SJCRH30 (cell line): ENCODE measurements at places on chromosomes 12 and 14. TPM values are rescaled to one million over a fixed set of nuclear protein-coding genes. Genes with fewer than 3 reads are reported as not detected.

- peak; percentile 55 for DNase-seq
Observed at GRCh38 chr14:106308839-106309389, 782.5 kb downstream of the TMEM121 start.

- no peak for DNase-seq
Observed at GRCh38 chr14:90475298-90475697, 78.5 kb downstream of the CALM1 start.

Gene RNF10
- 43.9 and 48.5 TPM in 2 replicates for total RNA-seq

- no peak for DNase-seq
Observed at GRCh38 chr12:104460973-104461698, 4.4 kb downstream of the CHST11 start.

DNA sequence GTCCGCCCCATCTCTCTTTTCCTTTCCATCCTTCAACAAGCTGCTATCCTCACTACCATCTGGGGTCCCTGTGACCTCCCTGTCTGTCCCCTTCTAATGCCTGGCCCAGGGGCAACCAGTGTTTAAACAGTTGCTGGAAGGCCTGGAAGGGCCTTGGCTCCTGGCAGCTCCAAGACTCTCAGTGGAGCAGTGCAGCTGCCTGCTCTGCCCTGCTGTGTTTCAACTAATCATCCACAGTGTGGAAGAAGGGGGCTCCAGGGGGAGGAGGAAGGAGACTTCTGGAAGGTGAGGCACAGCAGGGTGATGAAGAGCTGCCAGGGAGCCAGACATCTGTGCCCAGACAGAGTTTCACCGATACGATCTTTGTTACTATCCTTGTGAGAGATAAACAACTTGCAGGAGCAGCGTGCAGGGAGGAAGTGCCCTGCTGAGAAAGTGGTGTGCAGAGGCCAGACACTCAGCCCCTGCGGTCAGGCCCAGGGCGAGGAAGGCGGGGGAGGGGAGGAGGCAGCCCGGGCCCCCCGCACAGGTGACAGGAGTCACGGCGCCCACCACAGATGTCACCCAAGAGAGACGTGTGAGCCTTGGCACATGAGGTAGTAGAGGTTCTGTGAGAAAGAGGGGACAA lies 1061.8 kb downstream of the BCL11B start:
- DNase-seq = no peak

GRCh38 chr12:3662521-3662921 lies 90.4 kb downstream of the CRACR2A start:
- DNase-seq = no peak

DNA sequence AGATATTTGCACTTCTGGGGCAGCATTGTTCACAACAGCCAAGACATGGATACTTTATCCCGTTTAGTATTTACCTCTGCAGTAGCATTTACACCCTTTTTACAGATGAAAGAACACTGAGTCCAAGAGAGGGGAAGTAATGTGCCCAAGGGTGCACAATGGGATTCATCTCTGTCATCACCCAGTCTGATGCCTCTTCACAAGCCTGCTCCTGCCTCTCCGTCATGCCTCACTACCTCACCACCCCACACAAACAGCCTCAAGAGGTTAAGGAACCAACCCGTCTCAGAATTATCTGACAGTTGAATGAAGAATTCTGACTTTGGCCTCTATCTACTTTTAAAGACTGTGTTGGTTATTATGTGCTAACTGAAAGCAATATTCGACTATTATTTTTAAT lies 368.4 kb downstream of the ATP23 start:
- DNase-seq = peak; percentile 72

Gene PRICKLE1
- 1.4 and 1.8 TPM in 2 replicates for total RNA-seq

Gene CCDC196
- total RNA-seq = not detected in 2 replicates

GRCh38 chr14:89444516-89445125 lies 27.6 kb upstream of the FOXN3 start:
- no peak for DNase-seq

GRCh38 chr12:92206011-92206410 lies 60.4 kb upstream of the BTG1 start:
- DNase-seq = no peak

- DNase-seq = no peak
Observed at GRCh38 chr12:28776220-28776619, 372.9 kb upstream of the FAR2 start.

GRCh38 chr12:110699591-110700445 lies 10.9 kb upstream of the HVCN1 start:
- DNase-seq = peak; percentile 16

DNA sequence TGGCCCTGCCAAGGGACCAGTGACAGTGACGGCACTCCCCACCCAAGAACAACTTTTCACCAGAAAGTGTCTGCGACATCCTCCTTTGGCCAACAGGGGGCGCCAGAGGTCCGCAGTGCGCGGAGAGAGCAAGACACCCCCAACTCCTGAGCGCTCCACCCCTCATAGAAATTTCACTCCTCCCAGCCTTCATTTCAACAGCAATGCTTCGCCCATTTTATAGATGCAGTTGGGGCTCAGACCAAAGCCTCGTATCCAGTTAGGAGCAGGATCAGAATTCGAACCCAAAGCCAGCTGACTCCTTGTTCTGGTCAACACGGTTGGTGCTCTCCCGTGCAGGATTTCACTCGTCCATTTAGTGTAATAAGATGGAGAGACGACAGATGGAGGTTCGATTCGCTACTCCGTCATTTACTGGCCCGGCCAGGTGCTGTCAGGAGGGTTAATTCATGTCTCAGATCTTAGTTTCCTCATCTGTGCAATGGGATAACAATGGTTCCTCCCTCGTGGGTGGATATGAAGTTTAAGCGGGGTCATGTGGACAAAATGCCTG lies 2.4 kb upstream of the POP5 start:
- DNase-seq = peak; percentile 80

GRCh38 chr12:132772606-132773005 lies 11.0 kb upstream of the ANKLE2 start:
- no peak for DNase-seq

- DNase-seq = no peak
Observed at GRCh38 chr14:35418093-35418492, 13.5 kb upstream of the NFKBIA start.

Gene TEX22
- 0.06 and 0.20 TPM in 2 replicates for total RNA-seq

Gene KRT86
- total RNA-seq = 0.25 and 0.30 TPM in 2 replicates

Gene SYNE3
- total RNA-seq = 34.1 and 34.5 TPM in 2 replicates

DNA sequence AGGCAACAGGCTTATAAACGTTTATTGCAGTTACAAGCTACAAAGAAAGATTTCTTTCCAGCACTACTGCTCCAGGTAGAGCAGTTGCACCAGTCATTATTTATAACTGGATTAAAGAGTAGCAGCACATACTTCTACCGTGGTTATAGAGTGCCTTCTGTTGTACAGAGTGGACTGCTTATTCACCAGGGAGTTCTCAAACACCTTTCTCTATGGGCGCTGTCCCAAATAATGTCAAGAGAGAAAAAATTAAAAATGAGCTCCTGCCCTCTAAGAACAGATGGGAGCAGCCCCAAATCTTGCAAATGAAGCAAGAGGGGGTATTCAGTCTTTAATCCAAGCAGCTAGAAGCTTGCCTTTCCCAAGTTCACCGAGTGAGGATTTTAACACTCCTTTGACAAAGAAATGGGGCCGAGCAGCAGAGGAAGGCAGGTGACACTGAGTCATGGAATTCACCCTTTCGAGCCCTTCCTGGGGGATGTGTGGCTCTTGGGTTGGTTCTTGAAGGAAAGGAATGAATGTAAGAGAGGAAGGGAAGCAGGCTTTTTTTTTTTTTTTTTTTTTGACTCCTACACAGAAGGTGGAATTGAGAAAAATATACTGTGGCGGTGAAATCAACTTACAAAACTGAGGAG lies 181.2 kb downstream of the PRKCH start:
- no peak for DNase-seq

DNA sequence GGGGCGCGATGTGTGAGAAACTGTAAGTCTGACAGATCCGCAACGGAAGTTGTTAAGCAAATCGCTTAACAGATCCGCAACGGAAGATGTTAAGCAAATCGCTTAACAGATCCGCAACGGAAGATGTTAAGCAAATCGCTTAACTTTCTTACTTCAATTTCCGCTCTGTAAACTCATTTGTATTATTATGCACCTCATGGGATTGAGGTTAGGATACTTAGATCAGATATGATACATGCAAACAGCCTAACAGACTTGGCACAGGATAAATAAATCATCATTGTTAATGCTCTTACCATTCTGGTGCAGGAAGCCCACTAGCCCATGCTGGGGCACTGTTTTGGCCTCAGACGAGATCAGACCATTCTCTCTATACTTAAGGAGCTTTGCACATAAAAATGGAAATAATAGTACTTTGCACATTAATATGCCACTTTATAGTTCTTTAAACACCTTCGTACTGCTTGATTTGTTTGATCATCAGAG lies 399 bp downstream of the NCAPD2 start:
- peak; percentile 13 for DNase-seq

Gene PAX9
- total RNA-seq = not detected in 2 replicates

Gene KRT72
- total RNA-seq = not detected in 2 replicates

DNA sequence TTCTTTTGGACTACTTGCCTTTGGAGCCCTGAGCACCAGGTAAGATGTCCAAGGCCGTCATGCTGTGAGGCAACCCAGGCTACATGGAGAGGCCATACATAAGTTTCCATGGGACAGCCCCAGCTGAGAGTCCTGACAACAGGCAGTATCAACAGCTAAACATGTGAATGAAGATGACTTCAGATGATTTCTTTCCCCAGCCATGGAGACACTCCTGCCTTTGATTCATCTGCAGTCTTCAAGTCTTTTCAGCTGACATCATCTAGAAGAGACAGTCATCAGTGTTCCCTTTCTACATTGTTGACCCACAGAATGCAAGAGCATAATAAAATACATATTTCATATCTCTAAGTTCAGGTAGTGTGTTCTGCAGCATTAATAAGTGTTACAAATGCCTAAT lies 398.7 kb downstream of the BTG1 start:
- DNase-seq = no peak

Gene SLC6A12
- total RNA-seq = not detected in 2 replicates

Gene RND1
- total RNA-seq = 0.10 and 0.43 TPM in 2 replicates

Gene INSM2
- 0.13 and 0.38 TPM in 2 replicates for total RNA-seq

DNA sequence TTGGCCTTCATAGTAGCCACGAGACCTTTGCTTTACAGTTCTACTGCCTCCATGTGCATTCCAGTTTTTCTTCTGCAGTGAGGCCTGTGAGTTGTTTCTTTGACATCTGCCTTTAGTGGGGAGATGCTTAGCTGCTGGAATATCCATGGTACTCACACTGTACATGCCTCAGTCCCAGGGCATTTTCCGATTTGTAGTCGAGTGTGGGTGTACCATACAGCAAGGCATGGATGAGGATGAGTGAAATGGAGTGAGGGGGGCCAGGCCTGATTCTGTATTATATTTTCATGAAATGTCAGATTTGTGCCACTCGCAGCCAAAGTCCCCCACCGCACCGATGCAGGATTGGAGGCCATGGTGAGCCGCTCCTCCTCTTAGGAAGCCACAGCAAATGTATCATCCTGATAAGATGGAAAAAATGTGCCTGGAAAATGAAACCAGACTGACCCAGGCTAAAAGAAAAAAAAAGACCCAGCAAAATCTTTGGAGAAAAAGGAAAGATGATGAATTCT lies 173.0 kb downstream of the ADGRD1 start:
- no peak for DNase-seq

DNA sequence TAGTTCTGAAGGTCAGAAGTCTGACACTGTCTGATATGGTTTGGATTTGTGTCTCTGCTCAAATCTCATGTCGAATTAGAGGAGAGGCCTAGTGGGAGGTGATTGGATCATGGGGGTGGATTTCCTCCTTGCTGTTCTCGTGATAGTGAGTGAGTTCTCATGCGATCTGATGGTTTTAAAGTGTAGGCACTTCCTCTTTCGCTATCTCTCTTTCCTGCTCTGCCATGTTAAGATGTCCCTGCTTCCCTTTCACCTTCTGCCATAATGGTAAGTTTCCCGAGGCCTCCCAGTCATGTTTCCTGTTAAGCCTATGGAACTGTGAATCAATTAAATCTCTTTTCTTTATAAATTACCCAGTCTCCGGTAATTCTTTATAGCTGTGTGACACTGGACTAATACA lies 84.1 kb upstream of the TMTC1 start:
- DNase-seq = no peak

DNA sequence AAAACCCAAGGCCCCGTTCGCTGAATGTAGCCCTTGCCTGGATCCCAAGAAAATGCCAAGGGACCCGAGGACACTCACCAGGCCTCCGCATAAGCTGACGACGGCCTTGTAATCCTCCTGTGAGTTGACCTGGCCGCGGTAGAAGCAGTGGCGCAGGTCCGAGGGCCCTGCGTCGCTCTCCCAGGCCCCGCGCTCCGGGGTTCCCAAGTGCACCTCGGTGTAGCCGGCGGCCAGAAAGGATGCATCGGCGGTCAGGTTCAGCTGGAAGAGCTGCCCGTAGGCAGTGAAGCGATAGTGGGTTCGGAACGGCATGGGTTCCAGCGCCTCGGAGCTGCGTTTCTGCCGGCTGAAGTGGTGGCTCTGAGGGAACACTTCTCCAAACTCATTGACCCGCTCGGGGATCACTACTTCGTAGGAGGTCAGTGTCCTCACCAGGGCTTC lies 1.2 kb downstream of the ADAMTS20 start:
- DNase-seq = no peak

DNA sequence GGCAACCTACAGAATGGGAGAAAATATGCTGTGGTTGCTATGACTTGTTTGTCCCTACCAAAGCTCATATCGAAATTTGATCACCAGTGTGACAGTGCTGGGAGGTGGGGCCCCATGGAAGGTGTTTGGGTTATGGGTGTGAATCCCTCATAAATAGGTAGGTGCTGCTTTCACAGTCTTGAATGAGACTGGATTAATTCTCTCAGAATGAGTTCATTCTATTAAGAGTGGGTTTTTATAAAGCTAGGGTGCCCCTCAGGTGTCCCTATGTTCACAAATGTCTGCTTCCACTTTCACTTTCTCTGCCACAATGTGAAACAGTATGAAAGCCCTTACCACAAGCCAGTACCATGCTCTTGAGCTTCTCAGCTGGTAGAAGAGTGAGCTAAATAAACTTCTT lies 133.5 kb downstream of the CPNE8 start:
- DNase-seq = no peak

- DNase-seq = no peak
Observed at GRCh38 chr14:65252482-65253255, 150.4 kb upstream of the MAX start.

Gene ZNF84
- 25.3 and 32.6 TPM in 2 replicates for total RNA-seq

GRCh38 chr12:6116471-6117021 lies 7.9 kb downstream of the VWF start:
- no peak for DNase-seq

Gene DNAI7
- not detected in 2 replicates for total RNA-seq

- DNase-seq = peak; percentile 72
Observed at GRCh38 chr14:69685716-69686115, 74.3 kb downstream of the SUSD6 start.

GRCh38 chr12:29519585-29520182 lies 22.2 kb upstream of the OVCH1 start:
- DNase-seq = peak; percentile 25

GRCh38 chr14:58815161-58815701 lies 177.5 kb downstream of the DACT1 start:
- peak; percentile 55 for DNase-seq

- peak; percentile 53 for DNase-seq
Observed at GRCh38 chr12:15982471-15982870, 71.3 kb downstream of the DERA start.
